ENCODE measurements at places on chromosomes 1 and 21.

DNA sequence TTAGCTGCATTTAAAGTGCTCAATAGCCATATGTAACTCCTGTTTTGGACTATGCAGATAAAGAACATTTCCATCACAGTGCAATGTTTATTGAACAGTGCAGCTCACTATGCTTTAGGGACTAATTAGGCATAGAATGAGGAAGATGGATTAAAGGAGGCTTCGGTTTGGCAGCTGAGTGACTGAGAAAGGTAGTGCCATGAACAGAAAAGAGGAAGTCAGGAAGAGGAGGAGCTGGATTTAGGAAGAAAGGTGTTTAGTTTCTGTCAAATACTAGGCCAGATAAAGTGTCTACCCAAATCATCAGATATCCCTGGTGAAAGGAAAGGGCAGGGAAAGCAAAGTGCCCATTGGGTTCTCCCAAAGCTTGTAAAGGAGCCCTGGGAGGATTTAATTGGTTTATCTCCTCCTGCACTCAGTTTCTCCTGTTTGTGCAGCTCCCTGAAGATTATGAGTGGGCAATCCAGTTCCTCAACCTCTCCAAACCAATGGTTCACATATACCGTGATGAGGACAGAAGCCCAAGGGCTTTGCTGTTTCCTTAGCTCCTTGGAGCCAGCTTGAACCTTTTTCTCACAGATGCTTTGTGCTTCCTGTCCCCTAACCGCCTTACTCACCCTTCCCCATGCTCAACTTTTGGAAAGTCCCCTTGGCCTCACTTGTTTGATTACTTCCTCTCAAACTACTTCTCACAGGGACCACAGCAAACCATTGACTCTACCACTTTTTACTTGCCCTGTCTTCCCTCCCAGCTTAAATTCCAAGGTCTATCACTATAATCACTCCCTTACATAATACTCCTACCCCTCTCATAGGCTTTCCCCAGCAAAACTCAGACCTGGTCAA is 3.5 kb upstream of the RAP1A start:
- DNase-seq = no peak

DNA sequence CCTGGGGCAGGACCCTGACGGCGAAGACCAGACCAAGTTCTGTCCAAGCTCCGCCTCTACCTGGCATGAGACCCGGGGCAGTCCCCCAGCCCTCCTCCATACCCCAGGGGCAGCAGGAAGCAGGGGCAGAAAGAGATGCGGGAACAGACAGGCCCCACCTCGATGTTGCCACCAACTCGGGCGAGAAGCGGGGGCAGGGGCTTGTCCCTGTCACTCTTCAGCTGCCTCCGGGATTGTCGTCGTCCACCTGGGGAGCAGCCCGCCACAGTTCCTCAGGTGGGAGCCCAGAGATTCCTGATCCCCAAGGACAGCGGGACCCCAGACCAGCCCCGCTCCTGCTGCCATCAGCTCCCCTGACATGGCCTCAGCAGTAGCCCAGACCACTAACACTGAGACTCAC is 54.8 kb downstream of the CHD5 start:
- no peak for DNase-seq

DNA sequence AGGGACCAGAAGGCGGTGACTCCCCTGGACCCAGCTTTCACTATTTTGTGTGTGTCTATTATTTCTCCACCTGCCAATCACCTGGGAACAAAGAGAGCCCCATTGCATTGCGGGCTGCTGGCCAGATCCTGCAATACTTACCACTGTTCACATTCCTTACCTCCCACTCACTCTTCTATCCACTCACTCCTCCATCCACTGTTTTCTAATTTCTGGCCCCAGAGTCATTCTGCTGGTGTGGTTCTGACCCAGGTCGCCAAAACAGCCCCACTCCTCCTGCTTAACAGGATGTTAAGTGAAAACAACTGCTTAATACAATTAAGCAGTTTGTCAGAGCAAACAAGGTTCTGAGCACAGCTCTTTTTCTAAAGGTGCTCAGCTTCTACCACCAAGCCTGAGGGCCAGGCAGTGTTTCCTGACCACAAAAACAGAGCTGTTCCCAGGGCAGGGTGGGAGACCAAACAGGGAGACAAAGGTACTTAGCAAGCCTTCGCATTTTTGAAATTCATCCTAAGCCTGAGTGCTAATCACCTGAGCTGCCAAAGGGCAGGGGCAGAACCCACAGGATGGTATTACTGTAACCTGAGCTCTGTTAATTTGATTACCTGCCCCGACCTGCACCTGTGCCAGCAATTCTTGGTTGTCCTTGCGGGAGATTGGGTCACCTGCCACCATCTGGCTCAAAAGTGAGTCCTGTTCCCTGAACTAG is 38.5 kb upstream of the EFCAB14 start:
- DNase-seq = no peak

GRCh38 chr1:84704872-84705417 is 14.7 kb upstream of the SSX2IP start:
- no peak for DNase-seq

DNA sequence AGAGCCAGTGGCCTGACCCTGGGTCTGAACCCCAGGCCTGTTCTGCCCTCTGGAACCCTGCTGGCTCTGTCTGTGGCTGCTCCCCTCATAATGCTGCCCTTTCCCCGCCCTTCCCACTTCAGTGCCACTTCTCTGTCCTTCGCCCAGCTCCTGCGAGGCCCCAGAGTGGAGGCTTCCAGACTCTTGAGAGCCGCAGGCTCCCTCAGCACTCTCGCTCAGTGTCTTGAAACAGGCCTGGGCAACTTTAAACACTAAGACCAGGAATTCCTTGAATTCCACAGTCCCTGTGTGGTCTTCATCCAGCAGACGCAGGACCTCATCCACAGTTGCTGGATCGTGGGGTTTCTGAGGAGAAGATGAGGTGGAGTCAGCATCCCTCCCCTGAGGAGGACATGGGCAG is 3.5 kb downstream of the CRNN start:
- no peak for DNase-seq

- peak; percentile 62 for DNase-seq
Observed at GRCh38 chr1:162562470-162562828, 927 bp downstream of the UAP1 start.
